Heart left ventricle (tissue), 16 donors: ENCODE measurements at places on chromosomes 11 and 22. TPM values are rescaled to one million over a fixed set of nuclear protein-coding genes. Genes with fewer than 3 reads are reported as not detected.

- DNase-seq, result no peak
These were observed 1.7 kb upstream of the SCUBE2 start for GRCh38 chr11:9092853-9093778.

GRCh38 chr11:44095506-44096359 lies at the start of gene EXT2:
Gene EXT2 (plus strand): TSS chr11:44095678. CDS start chr11:44107713, 12,035 bp downstream.
- peak; percentile 91 for DNase-seq

The PARVG gene
- 1.8 TPM for total RNA-seq

DNA sequence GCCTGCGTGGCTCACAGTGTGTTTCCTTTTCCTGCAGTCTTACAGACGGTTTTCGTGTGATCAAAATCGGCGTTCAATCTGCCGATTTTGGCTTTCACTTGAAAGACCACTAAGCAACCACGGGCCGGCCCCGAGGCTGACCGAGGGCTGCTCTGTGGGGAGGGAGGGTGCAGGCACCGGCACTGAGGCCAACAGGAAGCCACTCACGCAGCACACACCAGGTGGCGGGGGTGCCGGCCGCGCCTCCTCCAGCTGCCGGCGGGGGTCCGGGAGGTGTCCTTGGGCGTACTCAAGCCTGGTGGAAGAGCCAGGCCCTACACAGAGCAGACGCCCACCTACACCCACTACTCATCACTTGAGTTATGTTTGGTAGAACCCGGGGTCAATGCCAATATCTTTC lies 14.3 kb downstream of the TOLLIP start:
- peak; percentile 44 for DNase-seq

The VWCE gene
- total RNA-seq, result 0.76 TPM

- no peak for DNase-seq
These were observed 22.6 kb downstream of the OR6M1 start for GRCh38 chr11:123783536-123783935.

- DNase-seq, result no peak
These were observed 326.6 kb upstream of the PITPNB start for GRCh38 chr22:28245579-28246224.

The KDELR3 gene
- total RNA-seq, result 10.2 TPM

- no peak for DNase-seq
These were observed 39.5 kb upstream of the PRODH start for GRCh38 chr22:18975434-18976196.

DNA sequence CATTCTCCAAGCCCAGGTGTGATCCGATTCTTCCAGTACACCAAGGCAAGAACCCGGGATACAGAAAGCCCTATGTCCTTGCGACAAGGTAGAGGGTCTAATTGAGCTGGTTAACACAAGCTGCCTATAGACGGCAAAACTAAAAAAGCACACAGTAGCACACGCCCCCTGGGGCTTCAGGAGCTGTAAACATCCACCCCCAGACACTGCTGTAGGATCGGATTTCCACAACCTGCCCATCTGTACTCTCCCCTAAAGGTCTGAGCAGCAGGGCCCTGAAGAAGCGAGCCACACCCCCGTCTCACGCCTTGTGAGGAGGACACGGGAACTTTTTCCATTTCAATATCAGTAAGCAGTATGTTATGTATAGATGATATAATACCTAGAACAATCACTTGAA lies 624.7 kb downstream of the BUD13 start:
- DNase-seq, result no peak

GRCh38 chr22:39474351-39475111 lies 17.7 kb downstream of the MGAT3 start:
- DNase-seq, result no peak

DNA sequence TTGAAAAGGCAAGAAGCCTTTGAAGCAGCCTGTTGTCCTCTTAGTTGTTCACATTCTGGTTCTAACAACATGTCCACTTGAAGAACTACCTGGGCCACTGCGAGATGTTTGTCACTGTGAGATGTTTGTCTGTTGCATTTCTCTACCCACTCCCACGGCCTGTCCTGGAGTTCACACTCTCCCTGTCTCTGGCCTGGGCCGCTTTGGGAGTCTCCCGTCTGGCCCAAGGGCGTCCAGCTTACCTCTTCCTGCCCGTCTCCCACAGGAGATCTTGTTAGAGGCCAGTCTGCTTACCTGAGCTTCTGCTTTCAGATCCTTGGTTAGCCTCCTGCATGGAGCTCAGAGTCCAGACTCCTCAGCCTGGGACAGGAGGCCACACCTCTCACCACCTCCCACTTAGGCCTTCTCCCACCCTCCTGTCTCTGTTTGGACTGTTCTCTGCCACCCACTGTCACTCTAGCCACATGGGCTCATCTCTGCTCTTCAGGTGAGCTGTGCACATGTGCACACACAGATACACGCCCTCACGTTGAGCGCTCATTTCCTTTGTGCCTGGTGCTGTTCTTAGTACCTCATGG lies 66.0 kb downstream of the TBC1D22A start:
- DNase-seq, result no peak

The PKNOX2 gene
- total RNA-seq, result 5.2 TPM

The KCNC1 gene
- total RNA-seq, result 0.02 TPM

GRCh38 chr11:31060880-31061279 lies 308.7 kb downstream of the DCDC1 start:
- DNase-seq, result no peak

The NXPE1 gene
- total RNA-seq, result not detected

DNA sequence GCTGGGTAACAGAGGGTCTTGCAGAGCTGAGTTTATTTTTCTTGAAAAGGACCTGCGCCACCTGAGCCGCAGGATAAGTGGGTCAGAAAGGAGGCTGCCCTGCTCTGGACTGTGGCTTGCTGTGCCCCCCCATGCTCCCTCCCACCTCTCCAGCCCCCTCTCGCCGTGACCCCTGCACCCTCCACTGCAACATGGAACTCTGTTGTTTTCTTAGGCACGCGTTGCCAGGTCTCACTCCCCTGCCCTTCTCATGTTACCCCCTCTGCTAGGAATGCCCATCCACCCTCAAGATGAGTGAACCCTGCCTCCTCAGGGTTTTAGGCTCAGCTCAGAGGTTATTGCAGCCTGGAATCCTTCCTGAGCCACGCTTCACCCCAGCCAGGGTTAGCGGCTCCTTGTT lies 10.8 kb downstream of the ETS1 start:
- no peak for DNase-seq

GRCh38 chr11:71112990-71113389 lies 139.4 kb downstream of the SHANK2 start:
- DNase-seq, result no peak

The OR8D1 gene
- not detected for total RNA-seq

- peak; percentile 60 for DNase-seq
These were observed 6.9 kb downstream of the TNNT3 start for GRCh38 chr11:1926156-1927025.

- no peak for DNase-seq
These were observed 1.7 kb upstream of the ME3 start for GRCh38 chr11:86673872-86674750.

The SLC29A2 gene
- total RNA-seq, result 30.9 TPM

GRCh38 chr11:61075891-61076290 lies 26.4 kb upstream of the CD5 start:
- DNase-seq, result no peak

The SYT7 gene
- 17.1 TPM for total RNA-seq

The GRAMD1B gene
- total RNA-seq, result 15.6 TPM

GRCh38 chr22:48098243-48098920 lies 1335.9 kb downstream of the TBC1D22A start:
- no peak for DNase-seq

DNA sequence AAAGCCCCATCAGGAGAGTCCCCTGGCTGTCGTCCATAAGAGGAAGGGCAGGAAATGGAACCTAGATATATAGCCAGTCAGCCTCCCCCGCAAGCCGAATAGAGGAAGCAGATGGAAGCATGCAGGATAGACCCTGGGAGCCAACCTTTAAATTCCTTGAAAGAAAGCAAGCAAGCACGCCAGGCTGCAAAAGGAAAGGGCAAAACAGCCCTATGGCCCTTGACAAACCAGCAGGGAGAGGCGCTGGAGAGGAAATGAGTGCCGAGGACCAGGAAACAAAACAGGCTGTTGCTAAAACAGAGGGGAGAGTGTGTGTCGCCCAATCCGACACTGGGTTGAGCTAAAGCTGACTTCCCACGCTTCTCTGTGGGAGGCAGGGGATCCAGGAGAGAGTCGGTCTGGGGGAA lies 203.5 kb upstream of the MTNR1B start:
- DNase-seq, result peak; percentile 33

GRCh38 chr11:134607963-134608750 lies 196.1 kb upstream of the B3GAT1 start:
- no peak for DNase-seq

GRCh38 chr22:33109514-33110430 lies 51.6 kb upstream of the SYN3 start:
- DNase-seq, result no peak

- no peak for DNase-seq
These were observed 168.8 kb downstream of the RCN1 start for GRCh38 chr11:32259641-32260081.

- DNase-seq, result no peak
These were observed 124.5 kb downstream of the COMMD9 start for GRCh38 chr11:36164506-36165250.
